ENCODE measurements at places on chromosomes 13 and 19. TPM values are rescaled to one million over a fixed set of nuclear protein-coding genes. Genes with fewer than 3 reads are reported as not detected.
A peak's percentile ranks its signal among the peaks of the same experiment; 100 is the strongest.

GRCh38 chr19:4597278-4597974 is 37.9 kb upstream of the SEMA6B start:
- no peak for DNase-seq

Gene GPI
- total RNA-seq = 786 TPM

DNA sequence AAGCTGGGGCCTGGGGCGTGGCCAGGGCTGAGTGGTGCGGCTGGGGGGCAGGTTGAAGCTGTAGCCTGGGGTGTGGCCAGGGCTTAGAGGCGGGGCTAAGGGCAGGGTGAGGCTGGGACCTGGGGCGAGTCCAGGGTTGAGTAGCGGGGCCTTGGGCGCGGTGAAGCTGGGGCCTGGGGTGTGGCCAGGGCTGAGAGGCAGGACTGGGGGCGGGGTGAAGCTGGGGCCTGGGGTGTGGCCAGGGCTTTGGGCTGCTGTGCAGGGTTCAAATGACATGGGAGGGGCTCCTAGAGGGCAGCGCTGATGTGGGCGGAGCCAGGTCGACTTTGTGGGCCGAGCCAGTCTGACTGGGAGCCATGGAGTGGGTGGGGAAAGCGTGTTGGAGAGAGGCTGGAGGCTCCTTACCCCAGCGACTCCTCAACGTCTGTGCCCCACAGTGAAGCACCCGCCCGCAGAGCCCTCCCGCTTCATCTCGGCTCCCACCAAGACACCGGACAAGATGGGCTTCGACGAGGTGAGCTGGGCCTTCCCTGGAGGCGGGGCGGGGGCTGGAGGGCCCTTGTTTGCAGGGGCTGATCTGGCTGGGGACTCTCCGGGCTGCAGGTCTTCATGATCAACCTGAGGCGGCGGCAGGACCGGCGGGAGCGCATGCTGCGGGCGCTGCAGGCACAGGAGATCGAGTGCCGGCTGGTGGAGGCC is 21.5 kb downstream of the COLGALT1 start:
- DNase-seq = no peak

- DNase-seq = peak; percentile 93
These were observed 5.1 kb downstream of the GRIN2D start for GRCh38 chr19:48398375-48399235.

GRCh38 chr13:98496966-98497365 is 79.9 kb downstream of the STK24 start:
- DNase-seq = no peak

Gene KLK5
- not detected for total RNA-seq

DNA sequence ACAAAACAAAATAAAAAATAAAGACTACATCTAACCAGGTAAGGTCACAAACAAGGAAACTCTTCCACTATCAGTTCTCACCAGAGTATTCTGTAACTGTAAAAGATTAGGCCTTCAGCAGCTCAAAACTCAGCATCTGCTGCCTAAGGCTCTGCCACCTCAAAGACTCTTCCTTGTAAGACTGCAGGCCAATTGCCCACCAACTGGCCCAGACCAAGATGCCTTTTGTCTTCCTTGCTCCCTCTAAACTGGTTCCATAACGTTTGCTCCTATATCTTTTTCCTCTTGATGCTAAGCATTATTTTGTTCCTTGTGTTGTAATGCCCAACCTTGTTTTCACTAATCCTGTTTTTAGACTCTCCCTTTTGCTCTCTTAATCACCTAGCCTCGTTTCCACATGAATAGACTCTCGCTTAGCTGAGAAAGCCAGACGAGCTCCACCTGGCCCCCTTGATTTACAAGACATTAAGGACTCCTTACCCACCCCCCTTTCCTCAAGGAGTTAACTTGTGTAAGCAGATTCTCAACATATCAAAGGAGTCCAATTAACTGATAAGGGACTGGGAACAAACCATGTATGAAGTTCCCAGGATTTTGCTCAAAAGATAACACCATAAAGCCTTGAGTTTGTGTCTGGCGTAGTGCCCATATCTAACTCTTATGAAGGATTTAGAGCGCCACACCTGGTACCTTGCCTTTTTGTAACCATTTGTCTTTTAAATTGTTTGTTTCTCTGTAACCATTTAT is 1.5 kb downstream of the ZNF814 start:
- DNase-seq = no peak

DNA sequence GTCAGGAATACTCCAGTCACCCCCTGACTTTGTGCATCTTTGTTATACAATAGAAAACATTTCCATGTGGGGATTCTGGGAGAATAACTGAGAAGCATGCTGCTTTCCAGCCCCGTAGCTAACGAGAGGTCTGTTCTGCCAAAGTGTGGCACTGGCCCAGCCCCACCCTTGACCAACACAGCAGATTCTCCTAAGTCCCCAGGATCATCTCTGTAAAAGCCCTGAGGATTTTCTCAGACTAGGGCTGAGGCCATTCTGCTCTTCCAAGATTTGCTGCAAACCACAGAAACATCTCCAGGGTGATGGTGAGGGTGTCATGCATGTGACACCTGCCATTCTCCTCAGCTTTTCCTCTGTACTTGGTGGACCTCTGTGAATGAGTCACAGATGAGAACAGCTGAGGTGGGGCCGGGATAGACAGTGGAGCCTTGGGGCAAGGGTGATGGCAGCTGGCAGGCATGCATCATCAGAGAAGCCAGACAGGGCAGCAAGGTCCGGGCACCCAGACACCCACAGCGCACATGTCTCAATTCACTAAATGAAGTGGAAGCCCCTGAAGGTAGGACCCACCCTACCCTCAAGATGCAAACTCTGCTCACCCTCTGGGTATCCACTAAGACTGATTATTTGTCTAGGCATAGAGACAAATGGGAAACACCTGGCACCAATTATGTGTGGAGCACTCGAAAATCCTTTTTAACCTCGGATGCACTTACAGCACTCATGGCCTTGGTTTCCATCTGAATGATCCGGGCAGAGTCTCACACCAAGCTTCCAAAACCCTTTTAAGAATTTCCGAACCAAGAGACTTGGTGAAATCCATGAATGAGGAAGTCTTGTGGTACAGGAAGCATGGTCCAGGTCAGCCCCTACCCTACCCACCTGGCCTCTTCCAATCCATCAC is 20.1 kb upstream of the DOCK9 start:
- DNase-seq = no peak

Gene EDNRB
- total RNA-seq = not detected

Measured in activated naive CD8-positive, alpha-beta T cell treated with anti-CD3 and anti-CD28 coated beads, Interleukin-2, amount 10 ng/mL, durations not matched to agents 7 days and 5 days (primary cell).